Fibroblast of lung (primary cell): ENCODE measurements at places on chromosomes 7 and 10.

GRCh38 chr10:128097783-128098182, 28.4 kb downstream of the MKI67 start:
- peaks cover 9% of the 10 kb centered on the region for H3K36me3 ChIP-seq
- no peak overlapping the region for H3K27ac ChIP-seq
- H3K4me3 ChIP-seq, result no peak overlapping the region
- H3K4me1 ChIP-seq, result no peaks in the 10 kb centered on the region
- DNase-seq, result peak; percentile 12

GRCh38 chr10:18005781-18006456, 54.2 kb downstream of the SLC39A12 start:
- H3K27me3 ChIP-seq, result no peaks in the 10 kb centered on the region
- no peaks in the 10 kb centered on the region for H3K36me3 ChIP-seq
- peak overlapping the region; percentile 21 for H3K4me3 ChIP-seq
- peaks cover 7% of the 10 kb centered on the region for H3K4me1 ChIP-seq
- no peak overlapping the region for H3K27ac ChIP-seq
- peak; percentile 84 for DNase-seq

GRCh38 chr7:17679458-17679857, 260.8 kb downstream of the SNX13 start:
- H3K27me3 ChIP-seq, result no peaks in the 10 kb centered on the region
- H3K4me1 ChIP-seq, result peaks cover 14% of the 10 kb centered on the region
- no peak overlapping the region for H3K4me3 ChIP-seq
- no peak for DNase-seq

- peaks cover 2% of the 10 kb centered on the region for H3K36me3 ChIP-seq
- no peaks in the 10 kb centered on the region for H3K27me3 ChIP-seq
- DNase-seq, result no peak
- H3K4me1 ChIP-seq, result no peaks in the 10 kb centered on the region
- no peak overlapping the region for H3K4me3 ChIP-seq
- H3K27ac ChIP-seq, result no peak overlapping the region
These were observed 10.5 kb downstream of the POLR1F start for GRCh38 chr7:19698331-19698730.

DNA sequence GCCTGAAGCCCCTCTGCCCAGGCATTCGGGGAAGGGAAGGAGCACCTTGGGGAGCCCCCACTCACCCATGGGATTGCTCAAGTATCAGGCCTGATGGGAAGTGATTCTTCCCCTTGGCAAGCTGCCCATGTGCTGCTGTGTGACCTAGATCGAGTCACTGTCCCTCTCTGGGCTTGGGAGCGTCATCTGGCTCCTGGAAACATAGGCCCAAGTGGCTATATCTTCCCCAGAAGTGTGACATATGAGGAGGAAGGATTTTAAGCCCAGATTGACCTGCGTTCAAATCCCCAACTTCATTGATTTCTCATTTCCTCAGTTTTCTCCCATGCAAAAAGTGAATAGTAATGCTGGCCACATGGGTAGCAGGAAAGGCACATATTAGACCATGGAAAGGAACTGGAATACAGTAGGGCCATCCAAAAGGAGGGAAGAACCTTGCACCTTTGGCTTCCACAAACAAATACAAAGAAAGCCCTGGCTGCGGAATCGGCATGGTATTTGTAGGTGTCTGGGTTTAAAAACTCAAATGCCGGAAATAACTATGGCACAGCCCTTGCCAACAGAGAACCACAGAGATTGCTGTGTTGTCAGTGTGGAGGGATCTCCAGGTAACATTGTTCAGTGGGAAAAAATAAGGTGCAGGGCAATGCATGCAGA, 169.5 kb upstream of the ZMIZ1 start:
- DNase-seq, result no peak
- no peak overlapping the region for H3K4me3 ChIP-seq
- peaks cover 17% of the 10 kb centered on the region for H3K27me3 ChIP-seq
- H3K36me3 ChIP-seq, result no peaks in the 10 kb centered on the region
- H3K27ac ChIP-seq, result no peak overlapping the region
